ENCODE measurements at places on chromosomes 2 and 18.

DNA sequence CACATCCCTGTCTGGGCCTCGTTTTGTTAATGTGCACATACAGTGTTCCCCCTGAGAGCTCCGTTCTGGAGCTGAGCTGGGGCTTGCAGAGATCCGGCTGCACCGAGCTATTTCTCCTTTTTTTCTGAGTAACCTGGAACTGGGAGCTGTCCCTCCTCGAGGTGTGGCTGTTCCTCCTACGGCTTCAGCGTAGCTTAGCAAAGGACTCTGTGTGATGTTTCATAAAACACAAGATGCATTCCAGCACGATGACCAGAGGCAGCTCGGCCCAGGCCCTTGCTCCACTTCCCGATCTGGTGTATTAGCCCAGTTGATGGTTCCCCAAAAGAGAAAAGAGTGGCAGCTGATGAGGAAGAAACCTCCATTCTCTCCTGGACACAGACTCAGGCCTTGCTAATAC is 103.0 kb downstream of the FAM210A start:
- no peak for DNase-seq

DNA sequence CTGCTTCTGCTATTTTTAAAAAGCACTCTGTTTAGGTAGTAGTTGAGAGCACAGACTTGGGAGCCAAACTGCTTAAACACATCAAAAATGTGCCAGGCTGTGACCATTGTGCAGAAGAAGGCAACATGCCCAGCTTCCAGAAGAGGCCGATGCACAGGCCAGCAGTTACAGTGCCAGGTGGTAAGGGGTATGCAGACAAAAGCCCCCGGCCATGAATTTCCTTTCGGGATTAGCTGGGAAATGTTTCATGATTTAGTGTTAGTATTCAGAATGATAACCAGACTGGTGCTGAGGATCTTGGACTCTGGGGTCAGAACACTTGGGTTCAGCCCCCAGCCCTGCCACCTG is 40.0 kb upstream of the ATG16L1 start:
- no peak for DNase-seq

DNA sequence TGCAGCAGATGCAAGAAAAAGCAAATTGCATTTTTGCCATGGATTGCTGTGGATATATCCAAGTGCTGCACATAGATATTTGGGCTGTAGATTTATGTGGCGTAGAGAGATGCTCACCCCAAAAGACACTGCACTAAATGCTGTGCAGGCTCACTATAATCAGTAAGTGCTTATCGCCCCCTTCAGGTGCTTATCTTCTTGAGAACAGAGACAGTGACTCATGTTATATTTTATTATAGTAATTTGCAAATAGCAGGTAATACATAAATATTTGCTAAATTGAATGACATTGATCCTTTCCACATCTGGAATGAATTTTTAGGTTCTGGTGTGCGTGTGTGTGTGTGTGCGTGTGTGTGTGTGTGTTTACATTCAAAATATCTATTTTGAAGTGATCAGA is 36.8 kb upstream of the PLEKHM3 start:
- no peak for DNase-seq

DNA sequence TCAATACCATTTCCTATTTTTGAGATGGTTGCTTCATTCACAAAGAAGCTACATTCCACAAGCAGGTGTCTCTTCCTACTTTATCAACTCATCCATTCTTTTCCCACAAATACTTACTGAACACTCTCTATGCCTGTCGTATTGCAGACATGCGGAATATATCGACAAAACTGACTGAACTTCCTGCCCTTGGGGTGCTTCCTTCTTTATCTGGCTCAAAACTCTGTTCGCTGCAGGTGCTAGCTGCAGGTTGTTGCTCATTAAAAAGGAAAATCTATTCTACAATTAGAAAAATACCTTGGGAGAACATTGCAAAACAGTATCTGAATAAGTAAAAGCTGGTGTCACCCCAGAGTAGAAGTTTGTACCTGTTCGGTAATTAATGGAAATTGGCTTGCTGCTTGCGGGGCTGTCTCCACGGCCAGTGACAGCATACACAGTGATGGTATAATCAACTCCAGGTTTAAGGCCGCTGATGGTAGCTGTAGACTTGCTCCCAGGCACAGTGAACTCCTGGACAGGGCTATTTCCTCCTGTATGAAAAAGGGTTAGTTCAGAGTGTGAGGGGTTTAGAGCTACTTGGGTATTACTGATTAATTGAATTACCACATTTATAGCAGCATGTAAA is 52.1 kb downstream of the FN1 start:
- no peak for DNase-seq

- no peak for DNase-seq
Observed at GRCh38 chr18:11051462-11051861, 97.9 kb downstream of the PIEZO2 start.

GRCh38 chr2:28958689-28959088 is 22.4 kb upstream of the TOGARAM2 start:
- no peak for DNase-seq

- no peak for DNase-seq
Observed at GRCh38 chr2:4047961-4048891, 344.9 kb downstream of the DCDC2C start.
